Epithelial cell of esophagus (primary cell): ENCODE measurements at places on chromosomes 6 and 20.

GRCh38 chr6:37942606-37943376, 123.3 kb downstream of the ZFAND3 start:
- peak; percentile 50 for DNase-seq

GRCh38 chr6:73086726-73087125, 138.6 kb downstream of the KHDC1L start:
- no peak for DNase-seq

DNA sequence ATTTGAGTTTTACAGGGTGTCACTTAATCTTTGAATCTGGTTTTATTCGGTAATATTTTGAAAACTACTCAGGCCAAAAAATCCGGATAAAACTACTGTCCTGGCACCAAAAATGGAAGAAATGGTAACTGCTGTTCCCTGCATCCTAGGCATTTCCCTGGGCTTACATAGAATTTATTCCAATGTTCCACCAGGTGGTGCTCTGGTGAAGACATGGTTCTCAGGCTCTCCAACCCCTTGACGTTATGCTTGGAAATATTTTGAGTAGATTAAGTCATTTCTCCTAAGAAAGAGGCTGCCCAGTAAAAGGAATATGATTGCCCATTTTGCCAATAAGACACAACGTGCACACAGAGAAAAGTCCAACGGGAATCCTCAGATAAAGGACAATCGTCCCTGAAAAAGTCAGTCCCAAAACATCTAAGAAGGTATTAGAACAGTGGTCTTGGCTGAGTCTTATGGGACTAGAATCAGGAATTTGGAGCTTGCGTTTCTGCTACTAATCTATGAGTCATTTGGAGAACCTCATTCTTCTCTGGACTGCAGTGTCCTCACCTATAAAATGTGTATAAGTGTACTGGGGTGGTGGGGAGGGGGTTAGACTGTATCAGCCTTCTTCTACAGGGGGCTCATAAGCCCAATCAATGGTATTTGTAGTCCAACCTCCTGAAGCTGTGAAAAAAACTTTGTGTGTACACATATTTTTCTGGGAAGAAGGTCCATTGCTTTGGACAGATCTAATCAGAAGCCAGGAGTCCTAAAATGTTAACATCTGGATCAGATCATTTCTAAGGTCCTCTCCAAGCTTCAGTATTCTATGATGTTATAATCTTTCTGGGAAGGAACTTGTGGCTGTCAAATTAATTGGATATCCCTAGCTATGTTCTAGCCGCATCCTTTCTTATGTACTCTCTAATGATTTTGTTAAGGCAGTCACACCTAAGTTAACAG, 131.0 kb upstream of the BMP2 start:
- peak; percentile 81 for DNase-seq

DNA sequence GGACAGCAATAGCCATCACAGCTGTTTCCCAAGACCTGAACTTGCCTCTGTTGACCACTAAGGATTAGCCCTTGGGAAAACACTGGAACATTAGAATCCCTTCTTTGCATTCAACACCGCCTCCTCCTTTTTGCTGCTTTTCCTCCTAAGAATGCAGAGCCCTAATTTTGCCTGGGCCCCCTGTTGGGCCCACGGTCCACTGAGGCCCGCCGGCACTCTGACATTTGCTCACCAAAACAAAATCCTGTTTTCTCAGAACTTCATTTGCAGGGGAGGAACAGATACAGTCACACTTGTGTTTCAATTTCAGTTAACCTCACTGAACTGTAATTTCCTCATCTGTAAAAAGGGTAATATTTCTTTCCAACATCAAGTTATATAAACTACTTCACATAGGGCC, 116.0 kb upstream of the JARID2 start:
- no peak for DNase-seq

DNA sequence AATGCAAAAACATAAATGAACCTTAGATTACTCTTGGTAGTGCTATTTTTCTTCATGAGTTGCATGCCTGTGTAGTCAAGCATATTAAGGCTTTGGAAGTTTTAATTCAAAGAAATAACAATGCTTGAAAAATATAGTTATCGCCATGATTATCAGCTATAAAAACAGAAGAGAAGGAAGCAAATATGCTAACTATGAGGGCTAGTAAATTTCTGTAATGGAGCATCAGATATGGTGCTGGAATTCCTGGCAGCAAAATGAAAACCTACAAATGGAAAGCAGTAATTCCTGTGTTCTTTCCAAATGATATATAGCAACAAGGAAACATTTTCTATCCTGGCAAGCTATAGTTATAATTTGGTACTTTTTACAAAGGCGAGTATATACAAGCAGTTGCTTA, 29.7 kb downstream of the DOP1A start:
- no peak for DNase-seq

GRCh38 chr6:56725254-56725653, 82.6 kb upstream of the DST start:
- no peak for DNase-seq

DNA sequence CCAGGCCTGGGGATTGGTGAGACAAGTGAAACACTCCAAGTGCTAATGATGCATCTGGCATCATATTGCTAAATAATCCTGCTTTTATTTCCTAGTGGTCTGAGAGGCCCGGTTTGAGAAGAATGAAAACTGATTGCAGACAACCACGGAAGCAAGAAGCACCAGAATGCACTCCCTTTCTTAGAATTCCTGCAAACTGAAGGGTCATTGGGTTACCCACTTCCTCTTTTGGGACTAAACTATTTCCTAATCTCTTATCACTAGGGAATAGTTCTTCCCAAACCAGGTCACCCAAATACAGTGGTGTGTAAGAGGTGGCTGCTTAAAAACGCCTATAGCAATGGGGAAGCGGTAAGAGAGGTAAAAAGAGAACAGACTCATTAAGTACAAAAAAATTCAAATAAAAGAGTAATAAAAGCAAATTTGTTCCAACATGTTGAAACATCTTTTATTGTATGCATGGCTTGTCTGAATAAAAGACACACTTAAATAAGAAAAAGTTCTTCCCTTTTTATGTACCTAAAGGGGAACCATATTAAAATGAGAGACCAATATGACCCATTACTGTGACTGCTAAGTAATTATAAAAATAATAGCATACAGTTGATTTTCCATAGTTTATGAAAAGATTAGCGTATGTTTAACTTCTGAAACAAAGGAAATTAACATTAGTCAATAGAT, 125.8 kb downstream of the MYB start:
- DNase-seq: no peak

DNA sequence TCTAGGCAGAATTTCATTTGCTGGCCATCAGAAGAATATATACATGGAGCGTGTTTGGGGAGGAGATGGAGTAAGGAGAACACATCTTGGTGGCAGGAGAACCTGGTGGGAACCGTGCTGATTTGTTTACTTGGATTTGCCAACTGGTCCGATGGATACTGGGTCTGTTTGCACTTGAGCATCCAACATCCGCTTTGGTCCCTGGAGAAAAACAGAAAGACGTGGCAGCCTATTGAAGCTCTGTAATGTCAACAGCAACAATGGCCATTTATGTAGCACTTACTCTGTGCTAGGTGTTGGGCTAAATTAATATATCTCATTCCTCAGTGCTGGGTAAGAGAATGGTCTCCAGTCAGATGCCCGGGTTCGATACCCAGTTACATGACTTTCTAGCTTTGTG, 125.6 kb downstream of the BCAS1 start:
- DNase-seq: no peak

DNA sequence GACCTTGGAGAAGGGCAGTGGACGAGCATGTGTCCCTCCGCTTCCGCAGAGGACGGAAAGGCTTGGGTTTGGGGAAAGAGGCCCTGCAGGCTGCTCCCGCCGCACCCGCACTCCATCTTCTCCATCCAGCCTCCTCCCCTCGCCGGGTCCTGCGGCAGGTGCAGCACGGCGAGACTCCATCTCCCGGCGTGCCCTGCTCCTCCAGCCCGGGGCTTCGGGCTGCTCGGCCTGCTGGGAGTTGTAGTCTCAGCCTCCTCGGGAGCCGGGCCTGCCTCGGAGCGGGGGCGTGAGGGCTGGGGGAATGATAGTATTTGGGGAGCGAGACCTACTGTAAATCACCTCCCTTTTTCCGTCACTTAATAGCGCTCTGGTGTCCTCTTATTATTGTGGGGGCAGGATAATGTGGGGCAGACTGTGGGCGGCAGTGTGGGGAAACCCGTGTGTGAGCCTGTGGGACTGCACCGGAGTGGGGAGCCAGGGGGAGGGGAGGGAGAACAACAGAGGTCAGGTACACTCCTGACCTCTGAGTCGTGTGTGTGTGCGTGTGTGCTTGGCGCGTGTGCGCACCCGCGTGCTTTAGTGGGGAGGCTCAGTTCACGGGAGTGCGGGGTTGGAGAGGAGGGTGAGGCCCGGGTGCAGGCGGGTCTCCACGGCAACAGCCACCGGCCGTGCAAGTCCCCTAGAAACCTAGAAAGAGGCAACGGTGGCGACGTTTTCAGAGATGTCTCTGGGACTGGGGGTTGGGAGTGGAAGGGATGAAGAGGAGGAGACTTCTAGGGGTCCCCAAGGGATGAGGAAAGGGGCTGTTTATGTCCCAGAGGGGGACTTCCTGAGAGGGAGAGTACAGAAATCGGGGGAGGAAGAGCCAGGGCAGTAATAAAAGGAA, 4.1 kb downstream of the TTBK1 start:
- DNase-seq: peak; percentile 52

DNA sequence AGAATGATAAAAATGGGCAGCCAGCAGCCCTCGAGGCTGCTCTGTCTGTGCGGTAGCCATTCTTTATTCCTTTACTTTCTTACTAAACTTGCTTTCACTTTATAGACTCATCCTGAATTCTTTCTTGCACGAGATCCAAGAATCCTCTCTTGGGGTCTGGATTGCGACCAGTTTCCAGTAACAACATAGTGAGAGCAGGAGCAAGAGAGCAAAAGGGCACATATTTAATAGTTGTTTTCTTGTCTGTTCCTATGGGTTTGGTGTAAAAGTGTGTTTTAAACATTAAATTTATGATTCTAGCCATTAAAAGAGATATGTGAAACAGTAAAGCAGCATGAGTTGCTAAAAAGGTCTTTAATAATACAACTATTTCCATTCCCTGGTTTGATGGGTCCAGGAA, 78.8 kb upstream of the OPRM1 start:
- DNase-seq: no peak
